Activated CD4-positive, alpha-beta T cell treated with anti-CD3 and anti-CD28 coated beads, Interleukin-2, amount 10 ng/mL, durations not matched to agents 24 days and 14 days (primary cell): ENCODE measurements at places on chromosomes 1 and 21. TPM values are rescaled to one million over a fixed set of nuclear protein-coding genes. Genes with fewer than 3 reads are reported as not detected.
A peak's percentile ranks its signal among the peaks of the same experiment; 100 is the strongest.

DNA sequence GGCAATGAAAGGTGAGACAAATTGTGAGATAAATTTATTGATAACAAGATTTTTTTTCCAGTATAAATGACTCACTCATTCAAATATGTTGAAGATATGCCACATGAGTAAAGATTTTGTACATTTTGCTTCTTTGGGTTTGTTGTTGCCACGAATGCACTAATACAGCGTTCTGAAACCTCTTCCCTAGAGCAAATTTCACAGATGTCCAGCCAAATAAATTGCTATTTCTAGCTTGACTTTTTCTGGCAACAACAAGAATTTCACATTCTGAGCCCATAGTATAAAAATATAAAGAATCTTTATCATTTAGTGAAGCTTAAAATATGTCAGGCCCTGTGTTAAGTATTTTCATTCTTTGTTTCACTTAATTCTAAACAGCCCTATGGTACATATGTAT lies 114.5 kb upstream of the COL24A1 start:
- no peak for DNase-seq

DNA sequence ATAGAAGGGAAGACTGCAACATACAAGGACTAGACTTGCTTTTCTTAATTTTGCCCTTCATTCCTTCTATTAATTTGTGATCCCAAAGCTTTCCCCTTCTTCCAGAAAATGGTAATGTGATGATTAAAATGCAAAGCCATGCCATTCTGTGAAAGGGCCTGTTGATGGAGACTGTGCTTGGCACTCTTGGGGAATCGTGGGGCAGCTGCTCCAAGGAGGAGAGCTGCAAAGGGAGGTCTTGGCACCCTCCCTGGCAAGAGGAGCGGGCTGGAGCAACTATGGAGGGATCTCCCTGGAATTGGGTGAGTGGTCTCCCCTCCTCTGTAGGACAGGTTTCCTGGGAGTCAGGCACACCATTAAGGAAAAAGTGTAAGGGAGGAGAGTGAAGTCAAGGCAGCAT lies 16.6 kb downstream of the CACNA1S start:
- no peak for DNase-seq

The SHE gene
- not detected in 2 replicates for total RNA-seq

DNA sequence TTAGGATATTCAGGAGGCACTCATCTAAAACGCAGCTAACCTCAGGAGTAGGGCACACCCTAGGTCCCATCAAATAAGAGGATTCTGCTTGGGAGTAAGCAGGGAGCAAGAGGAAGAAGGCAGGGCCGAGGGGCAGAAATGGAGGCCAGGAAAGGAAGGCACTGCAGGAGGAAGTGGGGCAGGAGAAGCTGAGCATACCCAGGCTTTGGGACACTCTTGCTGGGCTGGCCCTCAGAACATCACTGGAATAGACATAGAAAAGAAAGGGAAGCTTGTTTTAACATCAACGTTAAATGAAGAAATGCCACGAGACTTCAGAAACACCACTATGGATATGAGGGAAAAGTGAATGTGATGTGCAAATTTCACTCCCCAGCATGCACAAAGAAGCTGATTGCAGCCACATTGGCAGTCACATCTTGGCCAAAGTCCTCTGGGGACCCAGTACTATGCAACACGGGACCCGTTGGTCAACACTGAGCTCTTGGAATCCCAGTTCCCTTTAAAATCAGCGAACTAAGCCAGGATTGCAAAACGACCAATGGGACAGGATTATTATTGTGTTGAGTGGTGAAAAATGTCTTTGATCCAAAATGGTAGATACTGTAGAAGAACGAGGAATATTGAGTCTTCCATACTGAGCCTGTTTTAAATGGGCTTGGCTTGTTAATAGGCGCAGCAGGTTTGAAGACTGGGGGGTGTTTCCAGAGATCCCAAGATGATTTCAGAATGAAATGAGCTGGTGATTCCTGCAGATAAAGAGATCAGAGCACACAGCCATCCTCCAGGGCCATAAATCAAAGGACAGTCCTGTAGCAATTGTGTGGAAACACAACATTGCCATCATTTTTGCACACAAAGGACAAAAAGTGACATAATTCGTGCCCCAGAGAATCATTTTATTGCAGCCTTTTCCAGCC lies 152.4 kb downstream of the TOMM20 start:
- DNase-seq, result no peak

The KLHDC9 gene
- not detected in 2 replicates for total RNA-seq

The NUP210L gene
- 0.02 TPM in 1 of 2 replicates, not detected in the other for total RNA-seq

GRCh38 chr1:193462629-193463320 lies 276.4 kb upstream of the B3GALT2 start:
- no peak for DNase-seq

GRCh38 chr1:62978741-62979140 lies 194.8 kb downstream of the ATG4C start:
- DNase-seq, result no peak

GRCh38 chr1:25944986-25945385 lies 38.8 kb upstream of the STMN1 start:
- no peak for DNase-seq

DNA sequence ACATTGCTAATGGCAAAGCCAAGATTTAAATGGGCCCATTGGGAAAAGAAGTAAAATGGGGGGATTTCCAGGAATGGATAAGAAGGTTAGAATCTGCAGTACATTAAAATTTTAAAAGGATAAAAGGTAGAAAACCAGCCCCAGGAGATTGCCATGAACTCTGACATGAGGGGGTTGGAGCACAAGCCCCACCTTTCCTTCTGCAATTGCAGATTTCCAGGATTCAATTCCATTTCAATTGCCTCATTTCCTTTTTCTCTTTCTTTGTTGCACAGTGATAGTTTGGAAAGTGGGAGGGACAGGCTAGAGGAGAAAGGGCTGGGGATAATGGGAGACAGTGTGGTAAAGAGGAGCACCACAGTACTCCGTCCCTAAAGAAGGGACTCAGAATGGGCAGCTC lies 238.5 kb upstream of the RAB4A start:
- DNase-seq, result no peak

The CA6 gene
- 1.0 and 1.3 TPM in 2 replicates for total RNA-seq

DNA sequence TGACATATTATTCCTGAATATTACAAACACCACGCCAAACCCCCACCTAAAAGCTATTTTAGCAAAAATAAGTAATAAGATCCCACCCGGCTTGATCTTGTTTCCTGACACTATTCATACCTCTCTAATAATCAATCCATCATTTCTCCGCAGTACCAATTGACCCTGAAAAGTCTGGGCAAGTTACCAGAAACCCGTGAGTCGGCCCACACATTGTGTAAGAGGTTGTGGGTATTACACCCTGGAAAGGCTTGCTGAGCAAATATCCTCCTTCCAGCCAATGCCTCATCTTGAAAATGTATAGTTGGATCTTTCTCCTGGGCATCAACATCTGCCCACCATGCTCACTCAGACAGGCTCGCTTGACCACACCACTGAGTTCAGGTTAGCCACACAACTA lies 451.0 kb downstream of the TTLL7 start:
- DNase-seq, result no peak

- no peak for DNase-seq
Measured at GRCh38 chr1:214402613-214403083, 121.7 kb downstream of the SMYD2 start.

- no peak for DNase-seq
Measured at GRCh38 chr1:38152351-38153065, 105.9 kb upstream of the POU3F1 start.

GRCh38 chr1:108893141-108893530 lies 16.4 kb downstream of the GPSM2 start:
- no peak for DNase-seq

- no peak for DNase-seq
Measured at GRCh38 chr1:246293366-246294121, 213.5 kb downstream of the SMYD3 start.

DNA sequence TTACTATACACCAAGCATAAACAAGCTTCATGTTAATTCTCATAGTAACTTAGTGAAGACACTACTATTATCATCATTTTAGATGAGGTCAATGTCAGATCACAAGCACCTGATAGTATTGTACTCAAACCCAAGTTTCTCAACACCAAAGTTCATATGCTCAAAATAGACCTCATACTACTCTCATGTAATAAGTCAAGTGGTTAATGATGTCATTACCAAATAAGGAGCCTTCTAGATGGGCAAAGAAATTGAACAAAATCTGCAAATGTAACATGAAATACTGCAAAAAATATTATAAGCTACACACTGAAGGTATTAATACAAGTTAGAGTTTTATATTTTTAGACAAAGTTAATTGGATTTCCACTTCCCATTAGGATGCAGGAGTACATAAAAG lies 144.0 kb upstream of the CHRM3 start:
- DNase-seq, result no peak

The RBP7 gene
- not detected in 2 replicates for total RNA-seq

DNA sequence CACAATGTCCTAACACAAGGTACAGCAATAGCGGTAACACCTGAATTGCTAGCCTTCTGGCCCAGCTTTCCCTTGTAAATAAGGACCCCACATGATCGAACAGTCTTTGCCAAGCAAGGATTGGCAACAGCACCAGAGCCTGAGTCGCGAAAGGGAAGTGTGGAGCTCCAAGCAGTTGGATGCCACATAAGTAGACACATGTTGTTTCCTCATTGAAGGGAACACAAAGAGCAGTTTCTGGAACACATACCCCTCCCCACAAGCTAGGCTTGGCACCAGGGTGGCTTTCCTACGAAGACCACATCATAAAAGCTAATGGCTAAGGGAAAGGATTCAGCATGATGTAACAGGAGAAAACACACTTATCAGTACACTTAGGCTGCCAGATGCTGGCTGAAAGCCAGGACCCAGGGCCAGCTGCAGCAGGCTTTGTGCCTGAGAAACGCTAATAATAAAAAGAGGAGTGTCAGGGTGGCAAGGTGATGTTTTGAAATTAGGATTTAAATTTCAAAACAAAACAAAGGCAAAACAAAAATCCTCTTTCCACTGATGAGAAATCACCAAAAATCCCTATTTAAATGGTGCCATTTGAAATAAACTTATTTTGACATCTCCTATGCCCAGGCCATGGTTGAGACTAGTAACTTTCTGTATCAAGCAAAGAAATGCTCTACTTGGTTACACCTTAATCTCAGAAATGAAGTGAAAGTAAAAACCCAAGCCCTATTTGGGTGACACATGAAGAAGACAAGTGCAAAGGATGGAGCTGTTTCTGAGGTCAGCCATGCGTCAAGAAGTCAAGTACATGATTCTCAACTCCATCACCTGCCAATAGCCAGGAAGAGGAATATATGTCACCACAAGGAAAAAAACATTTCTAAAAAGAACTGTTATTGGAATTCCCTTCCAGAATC lies 11.9 kb upstream of the CPLANE2 start:
- DNase-seq, result no peak

DNA sequence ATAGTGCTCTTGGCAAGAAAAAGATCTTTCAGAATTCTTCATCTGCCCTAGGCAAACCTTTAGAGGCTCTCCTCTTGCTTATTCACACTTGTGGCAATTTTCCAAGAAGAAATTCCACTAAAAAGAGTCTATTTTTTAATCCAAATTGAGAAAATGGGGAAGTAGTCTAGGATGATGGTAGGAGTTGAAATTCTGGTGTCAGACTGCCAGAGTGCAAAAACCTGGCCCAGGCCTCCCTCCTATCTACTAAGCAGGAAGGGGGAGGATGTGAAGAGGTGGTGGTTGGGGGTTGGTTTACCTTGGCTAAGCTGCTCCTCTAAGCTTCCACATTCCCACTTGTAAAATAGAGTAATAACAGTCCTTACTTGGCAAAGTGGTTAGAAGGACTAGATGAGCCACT lies 120.6 kb upstream of the KCNJ15 start:
- DNase-seq, result no peak

DNA sequence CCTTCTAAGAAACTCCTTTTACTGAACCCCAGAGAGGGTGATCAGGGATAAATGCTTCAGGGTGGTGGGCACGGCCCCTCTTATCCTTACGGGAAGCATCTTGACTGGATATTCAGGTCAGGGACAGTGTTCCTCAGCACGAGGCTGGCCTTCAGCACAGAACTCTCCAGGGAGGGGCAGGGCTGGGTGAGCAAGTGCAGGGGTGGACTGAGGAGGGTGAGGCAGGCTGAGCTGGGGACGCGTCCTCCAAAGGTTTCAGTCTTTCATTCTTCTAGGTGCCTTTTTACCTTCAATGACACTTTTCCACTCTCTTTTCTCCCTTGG lies 52.3 kb downstream of the RASSF5 start:
- DNase-seq, result no peak

DNA sequence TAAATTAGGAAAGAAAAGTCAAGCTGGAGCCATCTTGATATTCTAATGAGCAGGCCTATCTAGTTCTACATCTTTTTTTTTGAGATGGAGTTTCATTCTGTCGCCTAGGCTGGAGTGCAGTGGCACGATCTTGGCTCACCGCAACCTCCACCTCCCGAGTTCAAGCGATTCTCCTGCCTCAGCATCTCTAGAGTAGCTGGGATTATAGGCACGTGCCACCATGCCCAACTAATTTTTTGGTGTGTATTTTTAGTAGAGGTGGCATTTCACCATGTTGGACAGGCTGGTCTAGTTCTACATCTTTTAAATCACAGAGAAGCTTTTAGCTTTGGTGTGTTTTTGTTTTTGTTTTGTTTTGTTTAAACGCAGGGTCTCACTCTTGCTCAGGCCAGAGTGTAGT lies 6.8 kb downstream of the TMEM69 start:
- no peak for DNase-seq

The AHDC1 gene
- total RNA-seq, result 33.9 and 34.7 TPM in 2 replicates

DNA sequence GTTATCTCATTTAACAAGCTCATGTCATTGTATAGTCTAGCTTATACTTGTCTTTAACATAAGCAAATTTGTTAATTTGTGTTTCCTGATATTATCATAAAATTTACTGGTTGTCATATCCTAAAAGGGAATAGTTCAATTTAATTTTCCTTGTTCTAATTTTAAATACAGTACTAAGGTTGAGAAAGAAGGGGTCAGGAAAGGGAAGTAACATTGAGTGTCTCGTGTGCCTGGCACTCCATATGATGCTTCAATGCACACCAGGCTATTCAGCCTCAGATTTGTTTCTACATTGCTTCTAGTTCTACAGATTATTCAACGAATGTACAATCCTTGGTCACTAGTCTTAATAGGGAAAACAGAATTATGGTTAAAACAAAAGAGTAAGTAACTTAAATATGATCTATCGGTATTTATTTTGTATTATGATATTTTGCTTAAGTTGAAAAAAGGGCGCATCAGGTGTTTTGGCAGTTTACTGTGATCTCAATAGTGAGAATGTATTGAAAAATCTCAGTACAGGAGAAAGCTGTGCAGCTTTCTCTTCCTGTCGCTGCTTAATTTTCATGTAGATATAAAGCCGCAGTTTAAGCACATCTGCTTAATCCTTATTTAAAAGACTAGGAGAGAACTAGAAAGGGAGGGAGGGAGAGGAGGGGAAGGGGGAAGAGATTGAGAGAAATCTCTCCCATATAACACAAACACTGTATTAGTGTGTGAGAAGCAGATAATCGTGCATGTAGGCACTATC lies 13.0 kb downstream of the PTPRC start:
- DNase-seq, result peak; percentile 61

DNA sequence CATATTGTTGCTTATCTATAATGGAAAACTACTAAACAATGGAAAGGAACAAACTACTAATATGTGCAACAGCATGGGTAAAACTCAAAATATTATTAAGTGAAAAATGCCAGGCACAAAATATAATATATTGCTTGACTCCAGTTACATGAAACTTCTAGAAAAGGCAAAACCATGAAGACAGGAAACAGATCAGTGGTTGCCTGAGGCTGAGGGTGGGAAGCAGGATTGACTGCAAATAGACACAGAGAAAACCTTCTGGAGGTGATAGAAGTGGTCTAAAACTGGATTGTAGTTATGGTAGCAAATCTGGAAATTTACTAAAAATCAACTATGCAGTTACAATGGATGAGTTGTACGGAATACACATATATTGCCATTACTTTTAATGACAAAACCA lies 29.5 kb upstream of the SLC44A3 start:
- no peak for DNase-seq

The CHTOP gene
- total RNA-seq, result 110 and 114 TPM in 2 replicates

The PYHIN1 gene
- total RNA-seq, result 10.4 and 11.3 TPM in 2 replicates

GRCh38 chr1:152462636-152463035 lies 48.0 kb upstream of the LCE5A start:
- peak; percentile 46 for DNase-seq

The HMGCL gene
- 20.4 and 20.7 TPM in 2 replicates for total RNA-seq
